ENCODE measurements at places on chromosomes 13 and 19.

DNA sequence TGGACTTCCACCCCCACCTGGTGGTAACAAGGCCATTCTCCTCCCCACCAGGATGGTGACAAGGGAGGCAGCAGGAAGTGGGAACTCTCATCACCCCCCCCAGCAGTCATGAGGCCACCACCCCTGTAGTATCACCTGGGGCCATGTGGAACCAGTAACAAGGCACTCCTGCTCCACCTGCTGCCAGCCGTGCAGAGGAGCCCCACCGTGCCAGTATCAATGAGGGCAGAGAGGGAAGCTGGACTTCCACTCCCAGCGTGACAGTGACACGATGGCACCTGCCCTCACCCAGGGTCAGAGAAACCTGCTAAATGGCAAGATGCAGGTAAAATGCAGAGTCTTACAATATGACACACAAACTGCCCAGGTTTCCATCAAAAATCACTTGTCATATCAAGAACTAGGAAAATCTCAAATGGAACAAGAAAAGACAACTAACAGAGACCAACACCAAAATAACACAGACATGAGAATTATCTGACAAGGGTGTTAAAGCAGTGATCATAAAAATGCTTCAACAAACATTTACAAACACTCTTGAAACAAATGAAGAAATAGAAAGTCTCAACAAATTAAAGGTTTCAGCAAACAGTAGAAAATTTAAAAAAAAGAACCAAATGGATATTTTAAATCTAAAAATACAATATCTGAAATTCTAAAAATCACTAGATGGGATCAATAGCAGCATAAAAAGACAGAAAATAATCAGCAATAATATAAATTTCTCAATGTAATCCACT, 9.1 kb upstream of the SPACA7 start:
- no peak for DNase-seq

- DNase-seq: no peak
Measured at GRCh38 chr13:73168226-73168952, 109.6 kb downstream of the KLF5 start.

- DNase-seq: no peak
Measured at GRCh38 chr13:99467764-99468163, 33.5 kb upstream of the TM9SF2 start.

DNA sequence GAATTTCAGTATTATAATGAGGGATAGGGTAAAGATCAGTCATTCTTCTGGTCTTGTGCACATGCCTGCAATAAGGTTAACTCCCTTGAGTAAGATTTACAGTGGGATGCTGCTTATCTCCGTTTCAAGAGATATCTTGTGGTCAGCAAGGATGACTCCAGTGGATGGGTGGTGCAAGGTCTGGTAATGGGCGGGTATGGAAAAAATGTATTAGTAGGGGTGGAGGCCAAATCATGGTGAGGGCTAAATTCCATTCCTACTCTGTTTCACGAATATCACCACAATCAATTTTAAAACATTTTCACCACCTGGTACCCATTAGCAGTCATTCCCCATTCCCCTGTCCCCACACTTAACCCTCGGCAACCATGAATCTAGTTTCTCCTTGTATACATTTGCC, 40.6 kb downstream of the CCDC122 start:
- no peak for DNase-seq

- no peak for DNase-seq
Measured at GRCh38 chr19:10450853-10451609, 30.7 kb downstream of the PDE4A start.

DNA sequence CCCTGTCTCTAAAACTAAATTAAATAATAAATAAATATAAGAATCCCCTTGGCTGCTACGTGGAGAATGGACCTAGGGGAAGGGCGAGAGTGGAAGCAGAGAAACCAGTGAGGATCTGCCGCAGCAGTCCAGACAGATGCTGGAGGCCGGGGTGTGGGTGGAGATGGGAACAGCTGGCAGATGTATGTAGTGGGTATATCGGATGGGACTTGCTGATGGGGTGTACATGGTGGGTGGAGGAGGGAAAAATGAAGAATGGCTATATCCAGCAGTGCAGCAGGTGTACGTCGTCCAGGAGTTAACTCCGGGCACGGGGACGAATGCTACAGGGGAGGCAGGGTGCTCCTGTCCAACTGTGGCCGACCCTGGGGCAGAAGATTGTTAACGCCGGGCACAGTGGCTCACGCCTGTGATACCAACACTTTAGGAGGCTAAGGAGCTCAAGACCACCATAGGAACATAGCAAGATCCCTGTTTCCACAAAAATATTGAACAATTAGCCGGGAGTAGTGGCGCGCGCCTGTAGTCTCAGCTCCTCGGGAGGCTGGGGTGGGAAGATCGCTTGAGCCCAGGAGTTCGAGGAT, 654 bp downstream of the CEP89 start:
- DNase-seq: no peak

DNA sequence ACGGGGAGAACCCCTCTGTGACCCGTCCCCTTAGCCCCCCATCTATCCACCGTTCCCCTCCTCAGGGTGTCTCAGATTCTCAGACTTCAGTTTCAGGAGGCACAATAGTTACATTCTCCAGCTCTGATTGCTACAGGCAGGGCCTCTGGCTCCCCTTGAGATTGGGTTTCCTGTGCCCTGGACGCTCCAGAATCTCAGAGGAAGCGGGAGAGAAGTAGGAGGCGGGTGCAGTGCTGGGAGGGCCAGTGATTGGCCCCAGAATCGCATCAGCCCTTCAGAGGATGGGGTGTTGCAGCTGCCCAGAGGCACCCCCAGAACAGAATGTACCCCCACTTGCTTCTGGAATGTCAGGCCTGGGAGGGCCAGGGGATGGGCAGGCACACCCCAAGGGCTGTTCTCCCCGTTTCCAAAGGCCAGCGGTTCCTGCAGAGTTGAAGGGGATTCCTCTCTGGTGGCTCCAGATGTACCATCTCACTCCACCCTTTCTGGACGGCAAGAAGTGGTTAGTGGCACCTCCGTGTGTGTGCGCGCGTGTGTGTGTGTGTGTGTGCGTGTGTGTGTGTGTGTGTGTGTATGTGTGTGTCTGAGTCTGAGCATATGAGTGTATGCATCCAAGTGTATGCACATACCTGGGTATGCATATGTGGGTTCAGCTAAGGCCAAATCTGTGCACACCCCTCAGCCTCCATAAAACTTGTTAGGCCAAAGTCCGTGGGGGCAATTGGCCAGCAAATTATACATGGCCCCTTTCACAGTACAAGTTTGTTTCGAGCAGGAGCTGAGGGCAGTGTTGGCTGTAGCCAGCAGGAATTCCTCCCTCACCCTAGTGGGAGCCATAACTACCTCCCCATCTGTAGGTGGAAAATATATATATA, 35.5 kb downstream of the LYL1 start:
- DNase-seq: no peak

DNA sequence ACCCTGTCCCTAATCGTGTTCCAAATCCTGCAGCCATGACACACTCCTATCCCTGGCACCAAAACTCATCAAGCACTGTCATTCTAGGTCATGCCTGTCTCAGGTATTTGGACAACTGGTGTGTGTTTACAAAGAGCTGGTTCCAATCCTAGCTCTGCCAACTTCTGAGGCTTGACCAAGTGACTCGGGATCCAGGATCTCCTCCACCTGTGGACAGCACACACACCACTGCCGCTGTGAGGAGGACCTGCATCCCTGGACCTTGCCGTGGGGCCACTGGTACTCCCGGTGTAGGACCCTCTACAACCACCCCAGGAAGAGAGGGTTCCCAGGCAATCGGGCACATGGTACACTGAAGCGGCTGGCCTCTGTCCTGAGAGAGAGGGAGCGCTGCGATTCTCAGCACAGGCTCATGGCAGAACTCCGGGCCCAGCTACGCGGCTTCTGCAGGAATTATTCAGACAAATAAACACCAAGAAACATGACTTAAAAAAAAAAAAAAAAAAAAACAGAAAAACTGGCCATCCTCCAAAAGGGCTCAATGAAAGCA, 20.4 kb downstream of the MLLT1 start:
- no peak for DNase-seq

- no peak for DNase-seq
Measured at GRCh38 chr19:17706750-17707181, 12.5 kb upstream of the MAP1S start.

- no peak for DNase-seq
Measured at GRCh38 chr13:99970651-99971575, 654 bp downstream of the ZIC5 start.

GRCh38 chr13:110624766-110625756, 9.7 kb downstream of the NAXD start:
- no peak for DNase-seq

GRCh38 chr13:108575430-108575829, 54.0 kb upstream of the MYO16 start:
- no peak for DNase-seq

GRCh38 chr13:34941835-34942731, at the start of gene NBEA:
Gene NBEA (plus strand): TSS chr13:34942270. CDS start chr13:34942821, 551 bp downstream.
- DNase-seq: peak; percentile 78

DNA sequence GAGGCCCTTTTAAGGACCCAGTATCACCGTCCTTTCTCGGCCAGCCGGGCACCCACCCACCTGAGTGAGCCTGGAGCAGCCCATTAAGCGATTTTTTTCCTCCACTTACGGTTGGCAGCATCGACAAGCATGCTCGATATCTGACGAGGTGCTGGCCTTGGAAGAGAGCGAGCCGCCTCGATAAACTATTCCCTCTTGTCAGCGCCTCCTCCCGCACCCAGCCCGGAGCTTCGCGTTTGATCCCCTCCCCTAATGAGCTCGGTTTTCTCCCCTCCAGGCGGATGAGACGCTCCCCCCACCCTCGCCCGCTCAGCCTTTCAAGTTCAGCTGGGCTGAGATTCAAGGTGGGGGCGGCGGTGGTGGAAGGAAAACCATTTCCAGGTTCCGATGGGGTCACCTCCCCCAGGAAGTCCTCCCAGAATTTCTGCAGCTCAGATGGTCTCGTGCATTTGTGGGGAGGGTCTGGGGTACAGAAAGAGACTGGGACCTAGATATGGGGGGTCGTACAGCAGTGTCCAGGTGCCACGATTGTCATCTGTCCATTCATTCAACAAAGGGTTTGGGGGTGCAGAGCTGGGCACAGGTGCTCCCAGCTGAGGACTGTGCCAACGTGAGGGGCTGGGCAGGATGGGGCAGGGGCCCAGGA, 18.9 kb upstream of the ONECUT3 start:
- DNase-seq: no peak

DNA sequence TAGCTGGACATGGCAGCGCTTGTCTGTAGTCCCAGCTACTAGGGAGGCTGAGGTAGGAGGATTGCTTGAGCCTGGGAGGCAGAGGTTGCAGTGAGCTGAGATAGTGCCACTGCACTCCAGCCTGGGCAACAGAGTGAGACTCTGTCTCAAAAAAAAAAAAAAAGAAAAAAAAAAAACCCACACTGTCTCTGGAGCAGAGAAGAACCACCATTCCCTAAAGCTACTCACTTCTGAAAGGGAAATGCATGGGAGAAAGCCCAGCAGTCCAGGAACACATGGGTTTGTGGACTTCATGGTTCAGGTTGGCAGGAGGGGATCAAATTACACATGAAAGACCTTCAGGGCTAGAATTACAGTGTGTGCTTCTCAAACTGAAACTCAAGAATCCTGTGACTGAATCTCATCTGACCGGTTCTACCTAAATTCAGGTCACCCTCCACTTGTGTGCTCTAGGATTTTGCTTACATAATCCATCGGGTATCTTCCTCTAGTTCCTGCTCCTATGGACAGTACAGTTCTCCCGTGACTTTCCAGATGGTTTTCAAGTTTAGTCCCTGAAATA, 30.2 kb upstream of the CPB2 start:
- DNase-seq: no peak

Measured in stimulated activated CD4-positive, alpha-beta T cell treated with anti-CD3 and anti-CD28 coated beads, Interleukin-1b, Interleukin-23, amount 100 ng/mL, for 4 hours (primary cell).